Vein endothelial cell (primary cell): ENCODE measurements at places on chromosomes 4 and X. TPM values are rescaled to one million over a fixed set of nuclear protein-coding genes. Genes with fewer than 3 reads are reported as not detected.

Gene PABPC4L
- total RNA-seq, result 0.96 and 0.98 TPM in 2 replicates

Gene SHROOM4
- 63.4 and 69.4 TPM in 2 replicates for total RNA-seq

Gene UTP3
- 22.0 and 24.2 TPM in 2 replicates for total RNA-seq

Gene KIF4A
- 7.5 and 15.8 TPM in 2 replicates for total RNA-seq

Gene VCX
- total RNA-seq, result not detected in 2 replicates

Gene TBX22
- not detected in 2 replicates for total RNA-seq

Gene CT45A3
- not detected in 2 replicates for total RNA-seq

Gene DOCK11
- total RNA-seq, result 0.33 and 0.38 TPM in 2 replicates

Gene AR
- 14.9 and 16.7 TPM in 2 replicates for total RNA-seq

Gene KLHL4
- 36.6 and 44.6 TPM in 2 replicates for total RNA-seq

Gene ITGB1BP2
- 2.0 and 2.7 TPM in 2 replicates for total RNA-seq

Gene AMTN
- total RNA-seq, result not detected in 2 replicates

Gene NLGN3
- 0.19 and 0.33 TPM in 2 replicates for total RNA-seq

Gene IGFBP7
- 307 and 834 TPM in 2 replicates for total RNA-seq

Gene USP17L15
- not detected in 2 replicates for total RNA-seq

Gene BEX4
- total RNA-seq, result 15.7 and 17.0 TPM in 2 replicates

Gene VSIG4
- not detected in 2 replicates for total RNA-seq

Gene LRIT3
- total RNA-seq, result under 0.01 and 0.19 TPM in 2 replicates

Gene EVC2
- total RNA-seq, result 6.2 and 7.0 TPM in 2 replicates

Gene FREM3
- total RNA-seq, result under 0.01 and 0.19 TPM in 2 replicates

Gene TRMT44
- total RNA-seq, result 18.0 and 28.3 TPM in 2 replicates
